Renal cortical epithelial cell (primary cell): ENCODE measurements at places on chromosomes 1 and 21. TPM values are rescaled to one million over a fixed set of nuclear protein-coding genes. Genes with fewer than 3 reads are reported as not detected.

GRCh38 chr1:50599546-50599945 lies 176.3 kb upstream of the DMRTA2 start:
- DNase-seq, result no peak

RGS8 gene
- total RNA-seq, result not detected in 2 replicates

DNA sequence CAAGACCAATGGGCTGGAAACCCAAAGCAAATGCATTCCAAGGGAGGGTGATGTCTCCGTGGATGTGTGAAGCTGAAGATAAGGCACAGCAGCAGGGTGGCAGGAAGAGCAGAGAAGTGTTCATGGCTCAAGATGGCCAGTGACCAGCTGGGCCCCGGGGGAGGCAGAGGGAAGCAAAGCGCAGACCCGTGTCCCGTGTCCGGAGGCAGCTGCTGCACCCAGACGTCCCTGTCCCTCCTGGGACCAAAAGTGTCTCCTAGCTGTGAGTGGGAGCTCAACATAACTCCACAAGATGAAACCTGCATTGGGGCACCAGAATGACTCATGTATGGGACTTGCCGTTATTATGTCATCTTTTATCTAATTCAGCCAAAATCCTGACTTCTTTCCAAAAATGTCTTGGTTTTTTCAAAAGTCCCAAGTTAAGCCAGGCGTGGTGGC lies 118.2 kb downstream of the RIPK4 start:
- peak; percentile 43 for DNase-seq

HNRNPR gene
- 65.8 and 131 TPM in 2 replicates for total RNA-seq

- DNase-seq, result peak; percentile 75
Observed at GRCh38 chr1:19398309-19398760, 86.2 kb downstream of the SLC66A1 start.

- no peak for DNase-seq
Observed at GRCh38 chr1:77016386-77016985, 149.2 kb downstream of the ST6GALNAC5 start.

IRF6 gene
- 30.3 and 114 TPM in 2 replicates for total RNA-seq

GRCh38 chr1:210132582-210132981 lies 100.0 kb upstream of the SERTAD4 start:
- peak; percentile 42 for DNase-seq

TMEM9 gene
- total RNA-seq, result 155 and 163 TPM in 2 replicates

COL9A2 gene
- total RNA-seq, result 4.2 and 7.5 TPM in 2 replicates

- no peak for DNase-seq
Observed at GRCh38 chr1:22920026-22920733, 52.5 kb downstream of the LACTBL1 start.

GRCh38 chr21:32131960-32132359 lies 146.9 kb downstream of the MIS18A start:
- peak; percentile 37 for DNase-seq

DNA sequence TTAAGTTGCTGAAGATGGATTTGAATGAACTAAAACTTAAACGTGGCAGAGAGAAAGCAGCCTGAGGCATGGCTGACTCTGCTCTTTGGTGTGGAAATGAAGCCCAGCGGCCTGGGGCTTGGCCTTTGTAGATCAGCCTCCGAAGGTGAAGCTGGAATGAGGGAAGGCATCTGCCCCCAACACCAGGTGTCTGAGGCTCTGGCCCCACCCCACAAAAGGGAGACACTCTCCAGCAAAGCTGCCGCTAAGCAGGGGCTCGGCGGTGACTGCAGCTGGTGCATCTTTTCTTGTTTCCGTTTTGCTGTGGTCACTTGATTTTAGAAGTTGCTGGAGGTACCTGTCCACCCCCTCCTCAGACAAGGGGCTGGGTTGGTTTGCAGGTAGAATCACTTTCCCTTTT lies 38.2 kb upstream of the NID1 start:
- DNase-seq, result no peak

TPM3 gene
- total RNA-seq, result 654 and 806 TPM in 2 replicates

- DNase-seq, result no peak
Observed at GRCh38 chr1:199168888-199169585, 530.2 kb downstream of the PTPRC start.

OR10K1 gene
- total RNA-seq, result not detected in 2 replicates

DNA sequence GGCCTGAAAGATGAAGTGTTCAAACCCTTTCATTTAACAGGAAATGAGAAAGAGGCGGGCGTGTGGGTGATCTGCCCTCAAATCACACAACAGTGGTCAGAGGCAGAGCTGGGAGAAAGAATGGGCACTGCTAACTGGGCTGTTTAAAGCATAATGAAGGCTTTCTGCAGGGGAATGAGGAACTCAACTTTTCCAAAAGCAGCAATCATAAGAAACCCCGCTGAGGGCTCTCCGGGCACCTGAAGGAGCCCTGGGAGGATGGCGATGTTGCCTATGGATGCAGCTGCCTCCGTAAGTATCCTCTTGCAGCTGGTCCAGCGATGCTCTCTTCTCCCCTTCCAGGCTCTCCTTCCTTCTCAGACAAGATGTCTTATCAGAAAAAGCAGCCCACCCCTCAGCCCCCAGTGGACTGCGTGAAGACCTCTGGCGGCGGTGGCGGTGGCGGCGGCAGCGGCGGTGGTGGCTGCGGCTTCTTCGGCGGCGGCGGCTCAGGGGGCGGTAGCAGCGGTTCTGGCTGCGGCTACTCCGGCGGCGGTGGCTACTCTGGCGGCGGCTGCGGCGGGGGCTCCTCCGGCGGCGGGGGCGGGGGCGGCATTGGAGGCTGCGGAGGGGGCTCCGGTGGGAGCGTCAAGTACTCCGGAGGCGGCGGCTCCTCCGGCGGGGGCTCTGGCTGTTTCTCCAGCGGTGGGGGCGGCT lies 1.2 kb downstream of the LORICRIN start:
- no peak for DNase-seq

DNA sequence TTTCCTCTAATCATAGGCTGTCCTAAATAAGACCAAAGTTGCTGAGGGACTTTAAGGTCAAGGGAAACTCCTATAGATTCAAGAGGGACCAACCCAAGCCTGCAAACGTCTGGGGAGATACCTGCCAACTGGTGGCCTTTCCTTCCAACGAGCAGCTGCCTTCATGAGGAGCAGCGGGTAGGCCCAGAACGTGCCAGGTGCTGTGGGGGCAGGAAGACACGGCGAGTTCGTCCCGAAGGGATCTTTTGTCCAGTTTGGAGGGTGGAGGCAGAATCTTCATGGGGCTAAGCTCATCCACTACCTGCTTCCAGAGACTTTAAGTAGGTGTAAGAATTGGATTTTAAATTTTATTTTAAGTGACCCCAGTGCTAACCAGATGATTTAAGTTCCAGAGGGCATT lies 26.0 kb upstream of the SLC26A9 start:
- DNase-seq, result no peak

KCNA3 gene
- not detected in 2 replicates for total RNA-seq

DNA sequence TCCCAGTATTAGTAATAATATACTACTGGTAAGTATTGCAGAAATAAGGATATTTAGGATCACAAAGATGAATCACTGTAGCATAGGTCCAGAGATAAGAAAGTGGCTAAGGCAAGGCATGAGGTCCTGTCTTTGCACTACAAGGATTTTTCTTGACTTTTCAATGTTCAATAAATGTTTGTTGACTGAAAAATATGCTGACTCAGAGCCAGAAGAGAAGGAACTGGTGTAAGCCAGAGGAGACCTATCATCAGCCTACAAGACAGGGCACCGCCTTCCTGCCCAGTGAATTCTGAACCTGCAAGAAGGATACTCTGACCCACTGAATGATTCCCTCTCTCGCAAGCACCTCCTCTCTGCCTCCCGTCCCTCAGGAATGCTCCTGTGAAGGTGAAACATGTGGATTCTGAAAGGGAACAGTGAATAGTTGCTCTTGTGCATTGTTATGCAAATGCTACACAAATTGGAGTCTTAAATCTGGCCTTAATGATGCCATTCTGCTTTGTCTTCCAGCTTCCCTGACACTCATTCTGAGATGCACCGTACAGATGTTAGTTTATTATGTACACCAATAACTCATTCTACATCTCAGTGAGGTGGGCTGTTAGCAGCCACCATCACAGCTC lies 540.0 kb downstream of the OMA1 start:
- DNase-seq, result no peak

GRCh38 chr1:76690766-76691165 lies 176.5 kb upstream of the ST6GALNAC5 start:
- DNase-seq, result peak; percentile 30

TBCE gene
- 28.7 and 30.4 TPM in 2 replicates for total RNA-seq

TM2D1 gene
- total RNA-seq, result 72.9 and 93.4 TPM in 2 replicates

DNA sequence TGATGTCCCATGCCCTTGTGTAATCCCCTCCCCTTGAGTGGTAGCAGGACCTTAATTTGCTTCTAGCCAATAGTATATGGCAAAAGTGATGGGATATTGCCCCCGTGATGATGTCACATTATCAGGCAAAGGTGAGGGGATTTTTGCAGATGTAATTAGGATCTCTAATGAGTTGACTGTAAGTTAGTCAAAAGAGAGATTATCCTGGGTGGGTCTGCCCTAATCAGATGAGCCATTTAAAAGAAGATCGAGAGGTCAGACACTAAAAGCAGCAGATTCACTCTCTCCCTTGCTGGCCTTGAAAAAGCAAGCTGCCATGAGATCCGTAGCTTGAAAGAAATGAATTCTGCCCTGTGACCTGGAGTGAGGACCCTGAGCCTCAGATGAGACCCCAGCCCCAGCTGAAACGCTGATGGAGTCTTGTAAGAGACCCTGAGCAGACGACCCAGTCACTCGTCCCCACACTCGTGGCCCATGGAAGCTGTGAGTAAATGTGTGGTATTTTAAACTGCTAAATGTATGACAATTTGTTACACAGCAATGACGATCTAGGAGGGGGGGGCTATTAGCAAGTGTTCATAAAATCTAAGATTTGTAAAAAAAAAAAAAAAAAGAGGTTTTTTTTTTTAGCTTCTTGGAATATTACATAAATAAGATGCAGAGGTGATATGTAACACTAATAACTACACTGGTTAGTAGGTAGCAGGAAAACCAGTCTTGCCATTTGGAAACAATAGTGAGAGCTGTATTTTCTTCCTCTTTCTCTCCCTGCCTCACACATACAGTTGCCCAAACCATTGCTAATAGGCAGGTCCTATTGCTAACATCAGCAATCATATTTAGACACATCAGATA lies 50.3 kb upstream of the TARBP1 start:
- no peak for DNase-seq
